ENCODE measurements at places on chromosomes 12 and 14. TPM values are rescaled to one million over a fixed set of nuclear protein-coding genes. Genes with fewer than 3 reads are reported as not detected.

The PLBD1 gene
- total RNA-seq: 18.1 TPM

- peak; percentile 63 for DNase-seq
Measured at GRCh38 chr12:119176267-119177055, 2.3 kb upstream of the HSPB8 start.

DNA sequence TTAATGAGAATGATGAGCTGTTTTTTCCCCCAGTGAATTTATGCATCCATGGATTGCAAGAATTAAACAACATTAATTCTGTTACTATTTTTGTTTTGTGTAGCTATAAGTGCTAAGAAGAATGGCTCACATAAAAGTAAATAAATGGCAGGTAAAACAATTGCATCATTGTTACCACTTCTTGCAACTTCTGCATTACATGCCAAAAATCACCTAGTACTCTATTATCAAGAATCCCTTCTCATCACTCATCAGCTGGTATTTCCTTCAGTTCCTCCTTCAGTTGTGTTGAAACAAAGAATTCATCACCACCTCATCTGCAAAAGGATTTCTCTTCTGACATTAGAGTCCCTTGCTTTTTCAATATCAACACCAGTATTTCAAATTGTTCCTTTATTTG, 773 bp downstream of the A2M start:
- no peak for DNase-seq

DNA sequence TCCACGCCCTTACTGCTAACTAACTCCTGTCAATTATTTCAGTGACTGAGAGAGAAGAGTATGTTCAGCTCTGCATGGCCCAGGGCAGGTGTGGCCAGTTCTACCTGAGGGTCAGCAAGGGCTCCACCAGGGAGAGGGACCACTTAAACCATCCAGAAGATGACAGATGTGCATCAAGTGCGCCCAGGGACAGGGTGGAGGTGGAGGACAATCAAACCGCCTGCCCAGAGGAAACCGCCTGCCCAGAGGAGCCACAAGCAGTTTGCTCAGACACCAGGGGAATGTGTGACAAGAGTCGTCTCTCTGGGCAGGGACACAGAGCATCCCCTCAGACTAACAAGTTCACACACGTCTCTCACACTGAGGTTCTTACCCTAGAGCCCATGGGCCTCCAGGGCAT, 14.5 kb downstream of the DPF3 start:
- no peak for DNase-seq

DNA sequence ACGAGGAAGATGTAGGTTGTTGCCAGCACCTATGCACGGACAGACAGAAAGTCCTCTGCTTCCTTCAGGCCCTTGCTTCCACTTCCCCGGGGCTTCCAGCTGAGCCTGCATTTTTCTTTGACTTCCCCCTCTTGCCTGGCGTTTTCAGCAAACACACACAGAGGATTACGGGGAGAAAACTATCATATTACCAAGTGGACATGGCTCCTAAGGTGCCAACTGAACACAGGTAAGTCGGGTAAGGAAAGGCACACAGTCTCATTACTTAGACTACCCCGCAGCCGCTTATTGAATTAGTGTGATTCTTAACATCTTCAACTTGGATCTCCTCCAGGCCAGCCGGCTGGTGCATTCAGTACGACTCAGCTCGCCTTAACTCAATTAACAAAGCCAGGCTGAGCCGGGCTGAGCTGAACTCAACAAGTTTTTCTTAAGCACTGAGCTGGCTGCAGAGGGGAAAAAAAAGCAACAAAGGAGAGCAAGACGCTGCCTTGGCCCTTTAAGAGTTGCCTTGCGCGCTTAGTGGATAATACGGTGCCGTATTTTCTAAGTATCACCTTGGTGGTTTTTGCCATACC, 19.2 kb upstream of the MAP1LC3B2 start:
- peak; percentile 88 for DNase-seq

GRCh38 chr12:51793201-51793600, 55.3 kb downstream of the FIGNL2 start:
- no peak for DNase-seq

DNA sequence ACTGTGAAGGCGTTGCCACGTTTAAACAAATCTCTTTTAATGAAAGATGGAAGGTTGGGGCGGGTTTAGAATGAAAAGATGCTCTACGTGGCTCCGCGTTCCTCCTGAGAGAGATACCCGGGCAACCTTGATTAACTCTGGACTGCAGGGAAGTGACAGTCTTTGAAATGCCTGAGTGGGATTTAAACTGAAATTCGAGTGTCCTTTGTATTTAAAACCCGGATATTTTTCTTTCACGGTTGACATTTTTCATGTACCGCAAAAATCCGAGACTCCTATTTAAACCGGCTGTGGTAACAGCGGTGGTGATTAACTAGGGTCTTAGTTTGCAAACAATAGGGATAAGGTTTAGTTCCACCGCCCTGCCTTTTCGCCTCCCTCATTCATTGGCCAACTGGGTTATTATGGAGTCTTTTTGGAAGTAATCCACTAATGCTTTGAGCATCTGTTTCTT, 707 bp downstream of the G2E3 start:
- peak; percentile 71 for DNase-seq

DNA sequence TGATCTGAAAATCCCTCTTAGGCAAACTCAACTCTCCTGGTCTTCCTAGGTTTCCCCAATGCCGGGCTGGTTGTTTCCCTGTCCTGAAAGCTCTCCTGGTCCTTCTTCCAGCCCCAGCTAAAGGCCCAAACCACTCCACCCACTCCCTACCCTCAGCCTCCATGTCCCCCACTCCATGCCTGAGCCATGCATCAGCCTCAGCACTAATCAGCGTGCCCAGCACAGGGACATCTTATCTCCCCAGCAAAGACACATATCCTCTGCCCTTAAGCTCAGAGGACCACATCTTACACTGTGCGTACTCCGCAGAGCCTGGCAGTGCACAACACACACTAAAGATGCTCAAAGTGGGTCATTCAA, 25.9 kb downstream of the ACTN1 start:
- DNase-seq: no peak

The ESPL1 gene
- total RNA-seq: 5.6 TPM

DNA sequence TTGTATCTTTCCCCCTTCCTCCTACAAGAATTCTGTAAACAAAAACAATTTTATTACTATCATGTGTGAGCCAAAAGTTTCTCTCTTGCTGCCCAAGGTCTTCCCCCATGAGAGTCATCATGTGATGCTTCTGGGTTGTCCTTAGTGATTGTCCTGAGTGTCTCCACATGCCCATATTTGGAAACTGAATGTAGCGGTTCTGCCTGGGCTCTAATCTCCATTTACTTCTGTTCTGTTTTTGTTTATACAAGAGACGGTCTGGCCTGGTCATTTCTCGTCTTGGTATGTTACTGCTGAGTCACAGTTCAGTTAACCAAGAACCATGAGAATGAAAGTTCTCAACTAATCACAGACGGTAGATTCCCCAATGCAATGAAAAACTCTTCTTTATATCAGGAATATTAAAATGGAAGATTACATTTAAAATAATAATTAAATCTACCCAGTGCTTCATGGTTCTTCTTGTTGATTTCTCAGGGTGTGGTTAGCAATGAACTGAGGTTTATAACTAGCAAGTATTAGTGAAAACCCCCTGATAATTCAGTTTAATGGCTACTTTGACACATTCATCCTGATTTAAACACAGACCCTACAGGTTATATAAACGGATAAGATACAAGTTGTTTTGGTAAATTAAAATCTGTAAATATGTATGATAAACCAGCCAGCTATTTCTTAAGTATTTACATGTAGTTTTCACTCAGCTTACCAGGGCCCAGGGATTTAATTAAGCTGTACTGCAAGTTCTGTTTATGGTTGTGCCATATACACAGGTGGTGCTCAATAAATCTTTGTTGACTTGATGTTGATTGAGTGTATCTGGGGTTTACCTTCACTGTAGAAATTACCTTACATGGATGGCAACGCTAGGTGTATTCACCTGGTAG, 81.1 kb downstream of the PELI2 start:
- peak; percentile 26 for DNase-seq

DNA sequence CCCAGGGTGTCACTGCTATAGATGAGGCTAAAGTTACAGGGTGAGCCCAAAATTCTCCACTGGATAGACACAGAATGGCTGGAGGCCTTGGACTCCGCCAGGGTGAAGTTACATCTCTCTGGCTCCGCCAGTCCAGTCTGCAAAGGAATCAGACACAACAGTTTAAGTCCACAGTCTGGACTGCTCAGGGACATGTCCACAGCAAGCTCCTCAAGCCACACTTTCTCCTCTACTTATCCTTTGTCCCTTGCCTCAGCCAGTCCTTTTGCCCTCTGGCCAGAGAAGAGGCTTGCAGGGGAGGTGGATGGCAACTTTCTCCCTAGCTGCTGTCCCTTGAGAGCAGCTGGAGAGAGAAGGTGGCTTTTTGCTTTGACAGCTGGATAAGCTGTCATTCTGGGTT, 28.0 kb downstream of the PTPRB start:
- DNase-seq: no peak

DNA sequence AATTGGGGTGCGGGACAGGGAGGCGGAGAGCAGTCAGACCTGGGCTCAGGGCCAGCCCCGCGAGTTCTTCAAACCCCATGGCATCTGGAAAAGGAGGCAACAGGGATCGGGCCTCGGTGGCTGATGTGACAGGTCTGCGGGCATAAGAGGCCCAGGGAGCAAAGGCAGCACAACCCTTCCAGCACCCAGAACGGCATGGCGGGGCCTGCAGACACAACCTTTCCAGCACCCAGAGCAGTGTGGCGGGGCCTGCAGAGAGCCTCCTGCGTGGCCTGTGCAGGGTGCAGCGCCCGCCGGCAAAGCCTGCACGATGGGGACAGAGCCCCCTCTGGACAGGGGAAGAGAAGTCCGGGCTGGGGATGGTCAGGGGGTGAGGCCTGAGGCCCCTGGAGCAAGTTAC, 26.2 kb upstream of the TRAF3 start:
- no peak for DNase-seq

The KRT82 gene
- 15.8 TPM for total RNA-seq

The LALBA gene
- not detected for total RNA-seq

The GPR65 gene
- total RNA-seq: 1.6 TPM

The GPRC5A gene
- total RNA-seq: 2.8 TPM

DNA sequence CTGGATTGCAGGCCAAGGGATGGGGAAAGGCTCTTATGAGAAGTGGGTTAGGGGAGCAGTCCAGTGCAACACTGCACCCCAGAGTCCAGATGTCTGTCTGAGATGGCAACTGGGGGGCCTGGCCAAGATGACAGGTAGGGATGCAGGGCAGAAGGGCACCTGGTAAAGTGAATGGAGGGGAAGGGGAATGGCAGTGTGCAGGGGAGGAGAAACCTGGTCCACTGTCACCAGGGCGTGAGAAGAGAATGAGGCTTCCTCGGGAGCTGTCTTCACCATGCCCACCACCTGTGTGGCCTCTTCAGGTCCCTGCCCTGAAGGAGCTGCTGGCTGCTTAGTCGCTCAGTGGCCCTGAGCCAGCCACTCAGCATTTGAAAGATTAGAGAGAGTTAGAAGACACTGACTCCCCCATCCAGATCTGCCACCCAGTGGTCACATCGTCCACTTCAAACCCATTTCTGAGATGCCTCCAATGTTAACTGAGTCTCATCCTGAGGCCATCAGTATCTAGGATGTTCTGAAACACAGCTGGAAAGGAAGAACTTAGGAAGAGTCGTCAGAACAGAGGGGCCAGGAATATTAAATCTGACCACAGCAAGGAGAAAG, 57.3 kb downstream of the PLEKHG3 start:
- DNase-seq: no peak

The TROAP gene
- total RNA-seq: 5.6 TPM

The TOMM20L gene
- not detected for total RNA-seq

- no peak for DNase-seq
Measured at GRCh38 chr14:87944987-87945604, 47.9 kb downstream of the GALC start.

DNA sequence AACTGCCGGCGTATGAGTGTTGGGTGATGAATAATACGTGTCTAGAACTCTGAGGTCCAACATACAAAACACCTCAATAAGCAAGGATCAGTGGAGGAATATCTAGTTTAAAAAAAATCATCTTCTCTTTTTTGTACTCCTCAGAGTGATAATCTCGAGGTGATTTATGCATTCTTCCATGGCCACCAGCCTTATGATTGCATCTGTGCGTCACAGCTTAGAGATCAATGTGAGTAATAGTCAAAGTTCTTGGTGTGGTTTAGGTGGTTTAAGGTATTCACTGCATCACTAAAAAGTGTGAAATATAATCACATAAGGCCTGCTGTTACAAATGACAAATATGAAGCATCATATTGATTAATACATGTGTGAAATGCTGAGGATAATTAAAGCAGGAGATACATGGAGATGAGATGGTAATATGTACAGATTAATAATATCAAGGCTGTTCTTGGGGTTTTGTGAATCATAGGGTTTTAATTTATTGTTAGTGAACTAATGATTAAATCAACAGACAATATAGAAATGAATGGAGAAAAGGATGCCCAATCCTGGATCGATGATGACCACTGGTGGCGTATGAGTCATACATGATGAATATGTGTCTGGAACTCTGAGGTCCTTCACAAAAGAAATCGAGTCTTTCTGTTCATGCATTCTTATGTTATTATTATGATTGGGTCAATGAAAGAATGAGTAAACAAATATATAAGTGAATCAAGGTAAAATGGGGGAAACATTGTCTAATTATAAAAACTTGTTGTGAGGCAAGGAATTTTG, 68.8 kb upstream of the RTL1 start:
- DNase-seq: no peak

The RPGRIP1 gene
- 0.10 TPM for total RNA-seq

The TM7SF3 gene
- 45.9 TPM for total RNA-seq

GRCh38 chr14:32510815-32511214, 181.7 kb downstream of the AKAP6 start:
- DNase-seq: no peak

- peak; percentile 63 for DNase-seq
Measured at GRCh38 chr14:102544046-102544746, 34.6 kb upstream of the ANKRD9 start.

DNA sequence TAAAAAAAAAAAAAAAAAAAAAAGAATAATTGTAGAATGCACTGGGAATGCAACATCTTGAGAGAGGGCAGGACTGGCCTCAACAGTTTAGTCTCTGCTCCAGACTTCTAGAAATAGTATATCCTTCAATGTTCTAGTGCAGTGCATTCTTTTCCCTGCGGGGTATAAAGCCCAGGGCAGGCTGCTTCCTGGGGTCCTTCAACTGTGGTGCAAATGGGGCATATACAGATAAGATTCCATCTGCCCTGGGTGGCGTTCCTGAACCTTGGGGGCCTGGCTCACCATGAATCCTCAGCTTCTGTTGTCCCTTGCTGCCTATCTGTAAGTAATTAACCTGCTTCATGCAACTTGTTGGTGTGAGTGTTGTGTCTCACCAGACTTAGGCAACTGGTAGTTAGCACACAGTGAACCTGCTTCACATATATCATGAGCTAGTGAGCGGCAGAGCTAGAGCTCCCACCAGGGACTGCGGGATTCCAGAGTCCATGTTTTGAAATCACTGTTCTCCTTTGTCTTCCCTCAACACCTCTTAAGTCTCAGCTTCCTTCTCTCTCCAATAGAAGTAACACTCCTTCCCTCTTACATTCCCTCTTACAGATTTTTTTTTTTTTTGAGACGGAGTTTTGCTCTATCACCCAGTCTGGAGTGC, 177.6 kb downstream of the SUDS3 start:
- no peak for DNase-seq
